ENCODE measurements at places on chromosomes 11 and 22.

GRCh38 chr22:40044870-40045834 is 50.4 kb downstream of the FAM83F start:
- DNase-seq, result peak; percentile 87

DNA sequence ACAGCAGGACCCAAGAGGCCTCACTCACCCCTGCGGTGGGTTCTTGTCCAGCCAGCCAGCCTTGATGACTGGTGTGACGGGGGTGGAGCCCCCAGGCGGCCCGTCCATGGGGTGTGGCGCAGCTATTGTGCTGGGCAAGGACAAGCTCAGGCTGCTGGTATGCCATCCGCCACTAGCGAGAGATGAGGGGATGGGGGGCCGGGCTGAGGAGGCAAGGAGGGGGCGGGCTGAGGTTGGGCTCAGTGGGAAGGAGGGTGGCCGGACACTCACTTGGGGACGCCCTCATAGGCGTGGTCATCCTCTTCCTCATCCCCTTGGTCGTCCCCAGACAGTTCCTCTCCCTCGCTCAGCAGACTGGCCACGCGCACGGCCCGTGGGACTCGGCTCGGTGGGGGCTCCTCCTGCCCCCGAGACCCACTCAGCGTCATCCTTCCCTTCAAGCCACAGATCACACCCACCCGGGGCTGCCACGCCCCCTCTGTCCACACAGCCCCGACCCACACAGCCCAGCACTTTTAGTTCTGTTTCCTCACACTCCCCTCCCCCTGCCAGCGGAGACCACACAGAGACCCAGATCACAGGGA is 38.0 kb upstream of the PDE2A start:
- no peak for DNase-seq

GRCh38 chr22:46812034-46812605 is 49.7 kb downstream of the TBC1D22A start:
- DNase-seq, result no peak

DNA sequence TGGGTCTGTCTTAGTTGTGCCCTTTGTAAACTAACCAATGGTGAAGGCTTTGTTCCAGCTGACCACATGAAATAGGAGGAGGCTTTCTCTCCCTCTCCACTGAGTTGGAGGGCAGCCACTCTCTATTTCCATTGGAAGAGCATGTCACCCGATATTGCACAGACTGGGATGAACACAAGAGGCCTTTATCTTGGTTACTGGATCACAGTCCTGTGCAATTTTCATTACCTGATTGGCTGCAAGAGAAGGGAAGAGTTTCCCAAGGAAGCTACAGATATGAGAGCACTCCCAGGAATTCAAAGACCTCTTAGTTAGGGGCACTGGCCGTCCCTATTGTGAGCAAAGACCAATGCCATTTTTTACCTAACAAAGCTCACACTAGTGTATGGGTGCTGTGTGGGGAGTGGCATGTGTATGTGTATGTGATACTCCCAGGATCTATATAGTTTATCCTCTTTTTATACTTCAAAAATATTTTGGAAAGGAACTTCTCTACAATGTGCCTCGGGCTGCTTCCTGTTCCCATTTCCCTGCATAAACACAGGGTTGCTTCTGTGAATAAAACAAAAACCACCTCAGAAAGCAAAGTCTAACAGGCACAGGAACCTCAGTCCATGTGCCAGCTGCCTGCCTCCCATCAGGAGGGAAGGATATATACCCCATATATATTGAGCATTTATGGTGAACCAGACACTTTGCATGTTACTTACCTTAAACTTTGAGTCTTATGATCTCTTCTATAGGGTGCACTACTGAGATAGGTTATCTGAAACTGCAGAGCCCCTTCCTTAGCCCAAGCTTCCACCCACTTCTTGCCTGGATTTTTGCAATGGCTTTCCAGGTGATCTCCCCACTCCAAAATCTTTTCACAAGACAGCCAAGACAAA is 126.5 kb downstream of the RASSF10 start:
- peak; percentile 28 for DNase-seq

DNA sequence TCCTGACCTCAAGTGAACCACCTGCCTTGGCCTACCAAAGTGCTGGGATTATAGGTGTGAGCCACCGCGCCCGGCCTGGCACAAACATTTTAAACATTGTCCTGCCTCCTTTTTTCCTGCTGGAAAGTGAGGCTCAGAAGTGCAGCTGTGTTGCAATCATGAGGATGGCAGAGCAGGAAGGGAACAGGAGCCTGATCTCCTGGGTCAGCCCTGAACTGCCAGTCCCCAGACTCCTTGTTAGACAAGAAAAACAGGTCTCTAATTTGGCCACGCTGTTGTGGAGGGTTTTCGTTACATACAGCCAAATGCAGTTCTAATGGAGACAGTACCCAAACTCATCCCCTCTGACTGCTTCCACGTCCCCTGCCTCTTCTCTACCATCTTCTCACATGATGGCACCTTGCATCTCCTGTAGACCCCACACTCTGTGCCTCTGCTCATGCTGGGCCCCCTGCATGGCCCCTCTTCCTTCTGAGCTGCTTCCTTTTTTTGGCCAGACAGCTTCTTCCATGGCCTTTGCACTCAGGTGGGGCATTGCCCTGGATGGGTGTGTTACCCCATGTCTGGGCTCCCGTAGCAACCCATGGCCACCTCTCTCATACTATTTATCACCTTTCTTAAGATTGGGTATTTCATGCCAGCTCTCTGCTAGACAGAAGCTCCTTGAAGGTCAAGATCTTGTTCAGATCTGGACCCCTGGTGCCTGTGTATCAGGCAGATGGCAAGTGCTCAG is 227.1 kb downstream of the CEP164 start:
- DNase-seq, result peak; percentile 21

GRCh38 chr11:66282468-66283455 is 4.8 kb downstream of the CNIH2 start:
- DNase-seq, result peak; percentile 99

- DNase-seq, result no peak
Observed at GRCh38 chr11:11252403-11252802, 100.6 kb downstream of the CSNK2A3 start.

- DNase-seq, result peak; percentile 97
Observed at GRCh38 chr22:27668828-27669797, 132.4 kb downstream of the MN1 start.

DNA sequence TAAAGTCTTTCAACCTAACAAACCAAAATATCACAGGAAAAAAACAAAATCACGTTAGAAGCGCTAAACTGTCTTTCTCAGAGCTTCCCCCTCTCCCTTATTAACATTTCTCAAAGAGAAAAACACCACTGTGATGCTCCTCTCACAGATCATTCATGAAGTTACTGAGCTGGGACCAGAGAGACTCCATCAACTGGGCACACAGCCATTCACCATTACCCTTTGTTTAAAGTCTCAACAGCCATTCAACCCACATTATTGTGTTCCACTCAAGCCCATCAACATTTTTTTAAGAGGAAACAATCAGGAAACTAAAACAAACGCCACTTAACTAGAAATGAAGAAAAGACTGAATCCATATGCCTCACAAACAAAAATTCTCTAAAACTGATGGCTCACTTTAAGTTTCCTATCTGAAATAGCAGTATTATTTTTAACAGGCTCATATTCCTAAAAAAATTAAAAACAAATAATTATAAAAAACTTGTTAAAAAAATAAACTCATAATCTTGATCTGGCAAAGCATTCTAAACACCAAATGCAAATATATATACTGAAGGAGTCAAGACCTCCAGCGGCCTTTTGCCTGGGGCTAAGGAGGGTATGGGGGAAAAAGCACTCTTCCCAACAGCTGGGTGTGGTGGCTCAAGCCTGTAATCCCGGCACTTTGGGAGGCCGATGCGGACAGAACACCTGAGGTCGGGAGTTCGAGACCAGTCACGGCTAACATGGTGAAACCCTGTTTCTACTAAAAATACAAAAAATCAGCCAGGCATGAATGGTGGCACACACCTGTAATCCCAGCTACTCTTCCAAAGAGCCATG is 14.0 kb downstream of the CELF1 start:
- DNase-seq, result no peak

GRCh38 chr11:43576320-43576802 is 104.2 kb upstream of the HSD17B12 start:
- no peak for DNase-seq

- no peak for DNase-seq
Observed at GRCh38 chr22:26377170-26377830, 51.8 kb upstream of the ASPHD2 start.

DNA sequence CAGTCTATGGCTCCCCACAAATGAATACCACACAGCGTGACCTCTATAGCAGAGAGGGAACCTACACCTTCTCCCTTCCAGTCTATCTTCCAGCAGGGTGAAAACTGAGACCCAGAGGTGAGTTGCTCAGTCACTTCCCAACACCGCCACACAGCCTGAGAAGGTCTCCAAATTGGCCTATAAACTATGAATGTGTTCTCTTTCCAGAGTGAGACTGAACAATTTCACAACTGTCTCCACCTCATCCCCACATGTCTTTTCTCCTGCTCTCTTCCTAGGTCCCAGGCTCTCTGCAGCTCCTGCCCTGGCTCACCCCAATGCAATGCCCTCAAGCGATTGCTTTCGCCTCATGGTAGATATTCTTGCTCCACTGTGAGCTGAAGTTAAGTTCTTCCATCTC is 14.0 kb downstream of the CLMP start:
- no peak for DNase-seq

GRCh38 chr11:38438091-38438490 is 1840.1 kb upstream of the RAG2 start:
- no peak for DNase-seq

DNA sequence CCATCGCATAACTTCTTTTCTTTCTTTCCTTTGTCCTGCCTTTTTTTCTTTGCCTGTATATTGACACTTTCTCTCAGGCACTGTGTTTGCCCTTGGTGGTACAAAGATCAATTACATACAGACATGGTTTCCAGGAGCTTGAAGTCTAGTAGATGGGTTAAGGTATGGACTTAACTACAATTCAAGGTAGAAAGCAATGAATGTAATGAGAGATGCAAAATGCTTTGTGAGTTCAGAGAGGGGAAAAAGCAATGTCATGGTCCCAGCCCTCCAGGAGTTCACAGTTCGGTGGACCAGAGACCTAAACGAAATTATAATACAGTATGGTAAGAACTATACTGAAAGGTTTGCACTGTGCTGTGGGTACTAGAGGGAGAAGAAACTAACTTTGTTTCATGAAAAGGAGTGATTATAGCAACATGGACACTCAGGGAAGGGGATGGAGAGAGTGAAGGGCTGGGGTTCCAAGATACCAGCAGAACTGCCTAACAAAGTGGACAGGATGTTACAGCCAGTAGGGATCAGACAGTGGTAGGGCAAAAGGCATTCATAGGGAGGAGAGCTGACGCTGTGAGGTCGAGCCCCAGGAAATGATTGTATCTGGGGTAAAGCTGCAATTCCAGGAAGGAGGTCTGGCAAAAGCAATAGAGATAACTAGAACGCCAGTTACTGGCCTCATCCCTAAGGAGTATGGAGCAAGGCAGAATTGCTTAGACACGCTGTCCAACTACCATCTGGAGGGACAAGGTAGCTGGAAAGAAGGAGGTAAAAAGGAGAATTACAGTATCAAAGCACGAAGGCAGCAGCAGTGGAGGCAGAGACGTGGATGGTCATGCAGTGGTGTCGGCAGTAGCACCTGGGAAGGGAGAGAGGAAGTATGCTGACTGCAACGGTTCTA is 158.3 kb upstream of the MTMR2 start:
- DNase-seq, result no peak
